CD4-positive, alpha-beta T cell treated with Interferon gamma for 1 hour (primary cell): ENCODE measurements at places on chromosomes 16 and 17.

DNA sequence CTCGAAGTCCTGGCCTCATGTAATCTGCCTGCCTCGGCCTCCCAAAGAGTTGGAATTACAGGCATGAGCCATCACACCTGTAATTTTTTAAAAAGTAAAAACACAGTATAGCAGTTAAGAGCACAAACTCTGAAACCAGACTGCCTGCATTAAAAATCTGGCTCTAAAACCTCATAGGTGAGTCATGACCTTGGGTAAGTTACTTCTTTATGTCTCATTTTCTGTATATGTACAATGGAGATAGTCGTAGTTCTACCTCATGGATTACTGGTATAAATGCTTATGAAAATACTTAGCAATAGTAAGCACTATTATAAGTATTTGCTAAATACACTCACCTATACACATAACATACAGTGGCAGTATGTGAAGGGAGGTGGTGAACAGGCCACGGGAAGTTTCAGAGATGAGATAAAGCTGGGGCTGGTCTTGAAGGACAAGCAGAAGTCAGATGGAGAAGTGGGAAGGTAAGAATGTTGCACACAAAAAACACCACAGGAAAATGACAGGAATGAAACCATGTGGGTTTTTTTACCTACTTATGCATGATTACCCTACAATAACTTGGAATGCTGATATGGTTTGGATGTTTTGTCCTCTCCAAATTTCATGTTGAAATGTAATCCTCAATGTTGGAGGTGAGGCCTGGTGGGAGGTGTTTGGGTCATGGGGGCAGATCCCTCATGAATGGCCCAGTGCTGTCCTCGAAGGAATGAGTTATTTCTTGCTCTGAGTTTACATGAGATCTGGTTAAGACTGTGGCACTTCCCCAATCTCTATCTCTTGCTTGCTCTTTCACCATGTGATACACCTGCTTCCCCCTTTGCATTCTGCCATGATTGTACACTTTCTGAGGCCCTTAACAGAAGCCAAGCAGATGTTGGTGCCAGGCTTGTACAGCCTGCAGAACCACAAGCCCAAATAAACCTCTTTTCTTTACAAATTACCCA, 33.9 kb downstream of the ZNF652 start:
- DNase-seq: no peak

DNA sequence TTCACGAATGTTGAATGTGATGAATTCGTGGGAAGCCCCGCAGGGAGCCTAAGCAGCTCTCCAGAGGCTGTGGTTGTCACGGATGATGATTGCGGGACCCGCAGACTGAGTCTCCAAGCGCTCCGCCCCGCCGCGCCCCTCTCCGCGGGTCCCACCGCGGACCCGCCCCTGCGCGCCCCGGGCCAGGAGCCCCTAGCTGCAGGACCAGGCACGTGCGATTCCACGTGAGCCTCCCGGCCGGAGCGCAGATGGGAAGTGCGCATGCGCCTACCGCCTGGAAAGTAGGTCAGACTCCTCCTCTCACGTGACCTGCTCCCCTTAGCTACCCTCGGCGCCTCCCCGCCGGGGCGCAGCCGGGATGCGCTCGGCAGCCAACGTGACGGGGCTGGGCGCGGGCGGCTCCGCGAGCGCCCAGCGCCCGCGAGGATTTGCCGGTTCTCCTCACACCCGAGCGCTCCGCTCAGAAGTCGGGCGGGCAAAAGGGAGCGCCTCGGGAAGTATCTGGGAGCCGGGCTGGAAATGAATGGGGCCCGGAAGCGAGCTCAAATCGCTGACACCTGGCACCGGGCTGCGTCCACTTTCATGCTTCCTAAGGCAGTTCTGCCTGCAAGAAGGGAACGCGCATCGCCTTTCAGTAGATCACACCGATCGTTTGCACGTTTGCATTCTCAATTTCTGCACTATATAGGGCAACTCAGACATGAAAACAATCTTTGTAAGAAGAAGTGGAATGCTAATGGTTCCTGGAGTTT, 26.4 kb upstream of the HLF start:
- peak; percentile 88 for DNase-seq

GRCh38 chr17:38466346-38467315, 38.4 kb downstream of the ARHGAP23 start:
- no peak for DNase-seq

DNA sequence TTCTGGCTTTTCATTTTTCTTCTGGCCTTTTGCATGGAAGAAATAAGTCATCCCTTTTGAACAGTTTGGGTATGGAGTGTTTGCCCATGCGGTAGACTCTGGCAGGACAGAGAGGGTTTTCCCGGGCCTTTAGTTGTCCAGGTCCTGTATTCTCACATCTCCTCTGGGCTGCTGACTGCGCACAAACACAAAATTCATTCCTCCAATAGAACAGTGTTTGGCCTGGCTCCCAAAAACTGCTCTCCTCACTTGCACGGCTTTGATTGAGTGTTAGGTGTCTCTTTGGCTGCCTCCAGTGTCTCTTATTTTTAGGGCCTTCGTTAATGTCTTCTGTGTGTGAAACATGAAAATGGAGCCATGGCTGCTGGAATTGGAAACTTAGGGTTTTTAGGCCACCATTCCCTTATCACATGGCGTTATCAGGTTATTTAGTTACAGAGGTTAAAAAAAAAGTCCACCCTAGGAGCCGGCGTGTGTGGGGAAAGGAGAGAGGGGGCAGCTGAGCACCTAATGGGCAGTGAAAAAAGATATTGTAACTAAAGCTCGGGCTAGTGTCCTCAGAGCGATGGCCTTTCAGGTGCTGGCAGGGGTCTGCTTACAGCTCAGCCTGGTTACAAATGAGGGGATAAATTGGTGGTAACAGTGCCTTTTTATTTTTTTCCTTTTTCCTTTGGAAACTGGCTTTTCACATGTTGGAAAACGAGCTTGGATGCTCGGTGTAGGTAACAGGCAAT, 47.3 kb downstream of the PRKCA start:
- DNase-seq: no peak

DNA sequence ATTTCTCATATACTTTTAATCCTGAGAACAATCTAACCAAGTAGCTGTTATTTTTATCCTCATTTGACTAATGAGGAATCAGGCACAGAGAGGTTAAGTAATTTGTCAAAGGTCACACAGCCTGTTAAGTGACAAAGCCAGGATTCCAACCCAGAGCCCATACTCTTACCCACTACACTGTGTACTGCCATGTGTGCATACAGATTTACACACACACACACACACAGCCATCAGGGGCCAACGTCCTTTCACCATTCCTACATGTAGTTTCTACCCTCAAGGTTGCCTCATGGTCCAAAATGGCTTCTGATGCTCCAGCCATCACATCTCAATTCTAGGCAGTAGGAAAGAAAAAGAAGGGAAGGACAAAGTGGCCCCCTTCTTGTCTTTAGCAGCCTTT, 22.1 kb downstream of the TMEM186 start:
- no peak for DNase-seq

DNA sequence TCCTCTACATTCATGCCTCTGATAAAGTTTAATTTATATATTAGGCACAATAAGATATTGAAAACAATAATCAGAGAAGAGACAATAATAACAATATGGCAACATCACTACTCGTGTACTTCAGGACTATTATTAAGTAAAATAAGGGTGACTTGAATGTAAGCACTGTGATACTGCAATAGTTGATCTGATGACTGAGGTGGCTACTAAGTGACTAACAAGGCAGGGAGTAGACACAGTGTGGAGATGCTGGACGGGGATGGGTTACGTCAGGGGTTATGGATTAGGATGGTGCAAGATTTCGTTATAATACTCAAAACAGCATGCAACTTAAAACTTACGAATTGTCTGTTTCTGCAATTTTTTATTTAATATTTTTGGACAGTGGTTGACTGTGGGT, 32.5 kb downstream of the CYLD start:
- no peak for DNase-seq

GRCh38 chr16:10616756-10617640, 36.6 kb upstream of the EMP2 start:
- no peak for DNase-seq

- peak; percentile 18 for DNase-seq
These were observed 7.6 kb downstream of the AIPL1 start for GRCh38 chr17:6427279-6427781.

DNA sequence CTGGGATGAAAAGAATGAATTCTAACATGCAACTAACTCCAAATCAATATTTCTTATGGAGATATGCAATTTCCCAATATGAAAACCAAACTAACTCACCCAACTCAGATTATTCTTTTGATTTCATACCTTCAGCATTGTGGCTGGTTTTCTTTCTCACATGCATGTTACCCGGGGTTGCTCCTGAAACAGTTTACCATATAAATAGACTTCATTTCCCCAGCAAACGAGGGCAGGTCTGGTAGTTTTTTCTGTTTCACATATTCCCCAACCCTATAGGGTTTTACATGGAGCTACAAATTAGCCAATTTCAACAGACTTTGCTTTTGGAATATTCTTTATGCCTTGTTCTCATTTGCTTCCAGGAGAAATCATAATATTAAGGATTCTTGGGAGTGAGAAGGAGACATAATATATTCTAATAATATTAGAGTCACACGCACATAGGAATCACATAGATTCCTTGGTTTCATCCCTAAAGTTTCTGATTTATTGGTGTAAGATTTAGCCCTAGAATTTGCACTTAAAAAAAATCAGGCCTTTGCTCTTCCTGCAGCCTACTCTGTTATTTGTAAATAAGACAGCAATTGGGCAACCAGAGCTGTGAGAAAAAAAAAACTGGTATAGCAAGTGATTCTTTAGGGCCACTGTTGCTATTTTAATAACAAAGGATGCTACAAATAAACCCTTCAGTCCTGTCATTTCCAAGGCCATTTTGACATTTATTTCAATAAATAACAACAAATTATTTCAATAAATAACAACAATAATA, 60.3 kb upstream of the FAM20A start:
- DNase-seq: no peak

- peak; percentile 7 for DNase-seq
These were observed 112.9 kb downstream of the ABCC1 start for GRCh38 chr16:16062023-16062937.

GRCh38 chr17:64345689-64346376, 44.8 kb downstream of the PECAM1 start:
- no peak for DNase-seq

- peak; percentile 81 for DNase-seq
These were observed 55.0 kb upstream of the CBFA2T3 start for GRCh38 chr16:89031715-89032659.

- no peak for DNase-seq
These were observed 2.9 kb upstream of the MEIOB start for GRCh38 chr16:1874854-1875253.

GRCh38 chr17:44773140-44773539, 14.4 kb downstream of the ADAM11 start:
- DNase-seq: no peak
